ENCODE measurements at places on chromosomes 6 and 20.

- DNase-seq, result no peak
Measured at GRCh38 chr20:19838468-19838867, 80.4 kb downstream of the RIN2 start.

GRCh38 chr20:39944861-39945260 is 744.2 kb downstream of the MAFB start:
- DNase-seq, result no peak

DNA sequence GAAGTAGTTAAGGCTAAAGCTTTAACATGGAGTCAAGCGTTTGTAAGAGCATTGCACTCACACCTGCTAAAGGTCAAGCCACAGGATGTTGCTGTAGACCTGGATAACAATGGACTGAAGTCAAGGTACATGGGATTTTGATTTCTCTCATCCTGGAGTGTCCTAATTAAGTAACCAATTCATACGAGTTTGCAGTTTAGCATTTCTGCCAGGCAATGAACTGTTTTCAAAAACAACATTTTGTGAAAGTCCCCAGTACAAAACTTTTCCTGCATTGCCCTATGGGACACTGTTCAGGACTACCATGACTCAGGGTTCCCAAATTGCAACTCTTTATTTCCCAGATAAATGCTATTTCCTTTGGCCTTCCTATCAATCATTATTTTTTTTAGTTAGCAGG is 17.4 kb upstream of the SIRPB1 start:
- DNase-seq, result no peak

GRCh38 chr6:21633511-21634109 is 40.1 kb downstream of the SOX4 start:
- no peak for DNase-seq

GRCh38 chr20:53500651-53501050 is 93.0 kb downstream of the ZNF217 start:
- DNase-seq, result no peak

Data from muscle of arm (tissue), 14 donors.